ENCODE measurements at places on chromosomes 2 and 18.

GRCh38 chr2:150882751-150883612 lies 378.7 kb downstream of the RBM43 start:
- no peak for DNase-seq

- DNase-seq: no peak
Measured at GRCh38 chr18:78378403-78378802, 601.2 kb upstream of the SALL3 start.

GRCh38 chr2:263022-263738 lies 652 bp downstream of the SH3YL1 start:
- no peak for DNase-seq

- DNase-seq: no peak
Measured at GRCh38 chr2:17747684-17748452, 5.7 kb downstream of the SMC6 start.

DNA sequence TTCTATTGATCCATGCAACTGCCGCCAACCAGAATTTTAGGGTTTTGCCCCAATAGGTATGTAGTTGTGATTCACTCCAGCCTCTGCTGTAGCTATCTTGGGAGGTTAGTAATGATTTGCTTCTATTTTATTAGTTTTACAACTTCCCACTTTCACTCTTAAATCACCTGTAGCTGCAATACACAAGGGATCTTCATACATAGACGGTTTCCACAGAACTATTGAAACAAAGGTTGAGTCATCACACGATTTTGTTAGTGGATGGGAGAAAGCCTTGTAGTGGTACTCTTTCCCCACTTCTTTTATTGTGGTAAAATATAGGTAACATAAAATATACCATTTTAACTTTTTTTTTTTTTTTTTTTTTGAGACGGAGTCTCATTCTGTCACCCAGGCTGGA lies 104.2 kb upstream of the SPRED2 start:
- no peak for DNase-seq

- no peak for DNase-seq
Measured at GRCh38 chr2:162712598-162712997, 126.0 kb downstream of the KCNH7 start.

DNA sequence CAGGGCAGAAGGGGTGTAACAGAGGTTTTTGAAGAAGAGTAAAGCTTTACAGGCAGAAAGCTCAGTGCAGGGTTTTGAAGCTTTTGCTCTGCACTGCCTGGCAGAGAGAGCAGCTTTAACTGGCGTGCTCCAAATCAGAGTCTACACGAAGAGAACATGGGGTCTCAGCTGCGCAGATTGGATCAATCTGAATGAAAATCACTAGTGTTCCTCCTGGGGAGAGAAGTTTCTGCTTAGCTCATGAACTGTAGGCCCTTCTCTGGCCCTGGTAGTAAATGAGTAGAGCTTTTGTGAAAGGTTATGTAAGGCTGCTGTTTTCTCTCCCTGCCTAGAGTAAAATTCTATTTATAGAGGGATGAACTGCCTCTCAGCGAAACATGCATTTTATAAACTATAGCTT lies 13.6 kb downstream of the DCC start:
- DNase-seq: no peak

- DNase-seq: no peak
Measured at GRCh38 chr2:216279459-216279858, 92.8 kb downstream of the MARCHF4 start.

GRCh38 chr2:195863564-195863963 lies 205.1 kb downstream of the DNAH7 start:
- DNase-seq: no peak

GRCh38 chr2:71499691-71500090 lies 46.3 kb downstream of the DYSF start:
- DNase-seq: no peak

GRCh38 chr18:64803471-64803870 lies 654.6 kb upstream of the LINC00305 start:
- DNase-seq: no peak

GRCh38 chr2:156580501-156580900 lies 144.3 kb downstream of the GPD2 start:
- no peak for DNase-seq

- no peak for DNase-seq
Measured at GRCh38 chr2:217667512-217667911, 335.3 kb downstream of the TNS1 start.

- DNase-seq: peak; percentile 70
Measured at GRCh38 chr2:68594674-68595492, 48.5 kb upstream of the PROKR1 start.

GRCh38 chr2:12806549-12807242 lies 90.0 kb downstream of the TRIB2 start:
- DNase-seq: no peak

DNA sequence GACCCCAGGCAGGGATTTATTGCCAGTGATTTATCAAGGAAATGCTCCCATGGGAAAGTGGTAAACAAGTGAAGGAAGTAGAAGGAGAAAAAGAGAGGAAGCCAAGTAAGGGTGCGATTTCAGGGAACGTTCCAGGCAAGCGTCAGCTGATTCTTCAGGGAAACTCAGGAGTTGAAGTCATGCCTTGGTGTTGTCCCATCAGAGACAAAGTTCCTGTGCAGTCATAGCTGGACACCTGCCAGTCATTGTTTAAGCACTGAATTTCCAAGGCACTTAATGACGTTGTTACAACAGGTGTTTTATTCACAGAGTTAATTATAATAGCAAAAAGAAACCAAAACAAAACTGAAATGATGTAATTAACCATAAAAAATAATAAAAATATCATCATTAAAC lies 381.8 kb upstream of the CRIM1 start:
- DNase-seq: no peak

GRCh38 chr2:69032336-69032735 lies 19.4 kb downstream of the ANTXR1 start:
- DNase-seq: no peak

DNA sequence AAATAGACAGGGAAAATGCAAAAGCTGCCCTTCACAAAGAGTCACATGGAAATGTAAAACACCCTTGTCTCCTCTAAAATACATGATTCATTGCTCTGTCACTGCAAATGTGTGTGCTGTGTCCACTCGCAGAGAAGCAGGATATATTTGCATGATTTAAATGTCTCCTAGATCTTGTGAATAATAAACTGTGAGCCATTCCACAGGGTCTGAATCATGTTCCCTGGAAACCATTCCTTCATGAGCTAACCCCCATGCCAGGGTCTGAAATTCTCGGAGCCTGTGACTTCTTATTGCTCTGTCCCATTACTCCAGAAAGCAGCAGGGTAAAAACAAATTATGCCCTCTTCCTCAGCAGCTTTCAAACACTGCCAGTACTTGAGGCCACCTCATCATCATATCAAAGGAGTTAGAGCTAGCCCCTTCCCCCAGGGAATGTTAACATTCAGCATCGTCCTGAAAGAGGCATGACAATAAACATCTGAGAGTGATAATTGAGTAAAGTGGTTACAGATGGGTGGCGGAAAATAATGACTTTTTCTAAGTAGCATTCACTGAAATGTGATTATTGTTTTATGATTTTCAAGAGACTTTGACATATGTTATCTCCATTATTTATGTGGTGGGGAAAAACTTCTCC lies 11.7 kb upstream of the CNGA3 start:
- no peak for DNase-seq

GRCh38 chr2:240935103-240935876 lies 29.2 kb downstream of the CROCC2 start:
- peak; percentile 38 for DNase-seq

- DNase-seq: no peak
Measured at GRCh38 chr2:138503652-138504051, 2.1 kb downstream of the SPOPL start.

- DNase-seq: no peak
Measured at GRCh38 chr2:110998311-110998710, 122.4 kb upstream of the BCL2L11 start.

GRCh38 chr2:32136097-32136496 lies 29.6 kb upstream of the SLC30A6 start:
- no peak for DNase-seq

GRCh38 chr2:217856159-217856558 lies 146.6 kb downstream of the TNS1 start:
- no peak for DNase-seq

- peak; percentile 2 for DNase-seq
Measured at GRCh38 chr2:238636269-238637073, 209.7 kb downstream of the ASB1 start.

GRCh38 chr18:48777744-48778116 lies 173.0 kb downstream of the SMAD7 start:
- no peak for DNase-seq

DNA sequence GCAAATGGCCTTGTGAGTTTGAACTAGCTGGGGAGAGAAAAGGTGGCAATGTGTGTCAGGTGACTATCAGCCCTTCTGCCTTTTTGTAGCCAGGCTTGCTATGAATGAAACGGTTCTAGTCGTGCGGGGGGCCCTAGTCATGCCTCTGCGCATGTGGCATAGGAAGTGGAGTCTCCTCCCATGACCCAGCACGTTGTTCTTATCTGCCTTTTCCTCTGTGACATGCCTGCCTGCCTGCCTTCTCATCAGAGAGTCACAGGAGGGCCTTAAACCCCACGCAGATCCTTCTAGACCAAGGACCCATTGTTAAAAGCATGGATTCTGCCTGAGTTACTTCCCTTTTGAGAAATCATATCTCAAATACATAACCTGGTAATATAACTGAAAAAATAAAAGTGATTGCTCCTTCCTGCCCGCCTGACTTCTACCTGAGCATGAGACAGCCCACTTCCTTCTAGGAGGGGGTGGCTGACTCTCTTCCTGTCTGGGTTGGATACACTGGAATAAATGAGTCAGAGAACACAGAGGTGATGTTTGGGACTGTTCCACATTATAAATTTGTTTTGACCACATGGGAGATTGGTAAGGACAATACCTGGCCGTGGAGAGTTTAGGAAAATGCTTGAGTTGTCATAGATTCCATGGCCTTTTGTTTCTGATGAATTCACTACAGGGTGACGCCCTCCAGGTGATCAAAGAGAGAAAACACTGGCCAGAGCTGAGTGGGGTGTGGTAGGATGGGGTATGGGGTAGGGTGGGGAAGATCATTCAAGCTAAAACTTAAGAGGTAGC lies 49.8 kb downstream of the FBLN7 start:
- peak; percentile 80 for DNase-seq

DNA sequence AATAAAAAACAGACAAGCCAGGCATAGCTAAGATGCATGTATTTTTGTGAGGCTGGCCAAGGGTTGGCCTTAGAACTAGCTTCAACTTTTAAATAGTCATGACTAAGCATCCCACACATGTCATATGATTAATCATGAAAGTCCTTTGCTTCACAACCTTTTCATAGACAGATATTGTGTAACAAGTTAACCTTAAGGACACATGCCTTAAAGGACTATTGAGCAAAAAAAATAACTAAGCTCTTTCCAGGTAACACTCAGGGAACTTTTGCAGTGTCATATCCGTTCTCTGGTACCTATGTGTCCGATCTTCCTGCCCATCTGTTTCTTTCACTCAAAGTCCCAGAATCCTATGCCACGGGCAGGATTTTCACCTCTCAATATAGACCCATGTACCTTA lies 498.4 kb downstream of the STK39 start:
- DNase-seq: no peak

DNA sequence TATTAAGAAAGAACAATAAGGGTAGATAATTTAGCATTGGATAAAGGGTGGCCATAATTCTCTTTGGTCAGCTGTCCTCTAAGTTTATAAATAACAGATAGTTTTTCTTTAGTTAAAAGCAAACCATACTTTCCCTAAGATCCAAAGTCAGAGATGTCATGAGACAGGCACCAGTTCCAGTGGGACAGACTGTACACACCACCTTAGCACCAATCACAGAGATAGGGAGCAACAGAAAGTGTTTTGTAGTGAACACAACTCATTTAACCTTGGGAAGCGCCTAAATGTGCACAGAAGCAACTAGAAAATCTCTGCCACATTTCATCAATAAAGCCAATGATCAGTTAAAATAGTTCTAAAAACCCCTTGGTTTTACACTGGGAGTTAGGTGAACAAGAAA lies 186.8 kb upstream of the SMAD7 start:
- DNase-seq: no peak

DNA sequence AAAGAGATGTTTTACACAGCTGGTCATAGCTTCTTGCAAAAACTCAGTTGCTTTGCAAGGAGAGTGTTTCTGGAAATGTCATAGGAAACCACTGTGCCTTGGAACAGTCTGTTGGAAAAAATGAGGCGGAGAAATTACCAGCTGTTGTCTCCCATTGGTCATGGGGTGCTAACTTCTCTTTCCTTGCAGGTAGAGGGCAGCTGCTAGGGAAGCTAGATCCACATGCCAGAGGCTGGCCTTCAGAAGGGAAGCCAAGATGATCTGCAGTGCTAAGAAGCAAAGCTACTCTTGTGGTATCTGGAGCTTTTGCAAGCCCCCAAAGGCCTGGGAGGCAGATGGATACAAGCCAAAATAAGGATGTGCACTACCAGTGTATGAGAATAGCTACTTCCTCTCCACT lies 34.8 kb upstream of the LAMA1 start:
- no peak for DNase-seq

- DNase-seq: no peak
Measured at GRCh38 chr2:45049569-45050336, 40.5 kb upstream of the SIX2 start.

DNA sequence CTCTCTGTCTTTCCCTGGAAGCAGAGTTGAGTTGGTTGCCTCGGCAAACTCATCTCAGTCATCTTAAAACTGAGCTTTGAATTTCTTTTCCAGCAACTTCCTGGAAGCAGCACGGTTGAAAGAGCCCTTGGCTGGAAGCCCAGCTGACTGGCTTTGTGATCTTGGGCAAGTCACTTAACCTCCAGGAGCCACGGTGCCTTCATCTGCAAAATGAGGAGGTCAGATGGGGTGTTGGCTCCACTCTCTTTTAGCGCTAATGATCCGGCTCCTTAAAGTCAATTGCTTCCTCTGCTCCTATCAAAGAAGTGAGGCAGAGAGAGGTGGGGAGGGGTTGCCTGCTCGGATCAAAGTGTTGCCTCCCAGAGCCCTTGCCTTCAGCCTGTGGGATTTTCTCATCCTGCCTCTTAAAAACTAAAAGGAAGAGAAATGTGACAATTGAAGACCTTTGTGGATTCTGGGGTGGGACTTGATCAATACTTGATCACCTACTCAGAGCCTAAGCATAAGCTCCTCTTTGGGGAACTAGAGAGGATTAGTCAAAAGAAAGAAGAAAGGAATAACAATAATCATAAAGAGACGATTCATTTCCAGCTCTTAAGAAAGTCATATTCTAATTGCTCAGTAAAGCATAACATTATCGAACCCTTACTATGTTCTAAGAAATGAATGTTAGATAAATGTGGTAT lies 86.6 kb downstream of the MYCN start:
- no peak for DNase-seq
